NCI-H1436 treated with DMSO at 0.1 percent for 48 hours (cell line): ENCODE measurements at places on chromosomes 3 and 15.

GRCh38 chr3:89098173-89098572 is 9.2 kb upstream of the EPHA3 start:
- DNase-seq, result no peak

DNA sequence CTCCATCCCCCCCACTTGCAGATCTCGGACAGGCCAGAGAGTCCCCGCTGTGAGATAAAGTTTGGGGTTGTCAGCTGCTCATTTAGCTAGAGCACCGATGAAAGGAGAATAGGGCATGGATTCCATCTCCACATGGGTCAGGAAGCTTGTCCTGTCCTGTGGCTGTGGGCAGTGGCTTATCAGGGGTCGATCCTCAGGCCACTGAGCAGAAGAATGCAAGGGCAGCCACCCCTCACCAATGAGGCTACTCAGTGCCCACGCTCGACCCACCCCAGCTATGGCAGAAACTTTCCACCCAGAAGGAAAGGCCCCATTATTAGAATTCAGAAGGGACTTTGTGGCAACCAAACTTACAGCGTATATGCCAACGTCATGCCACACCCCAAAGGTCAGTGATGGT is 43.3 kb downstream of the CPN2 start:
- DNase-seq, result no peak

- no peak for DNase-seq
Observed at GRCh38 chr15:82146990-82147461, 101.2 kb upstream of the MEX3B start.

- DNase-seq, result no peak
Observed at GRCh38 chr3:141063831-141064230, 12.7 kb downstream of the SPSB4 start.

- no peak for DNase-seq
Observed at GRCh38 chr3:137770835-137771399, 6.8 kb downstream of the SOX14 start.

DNA sequence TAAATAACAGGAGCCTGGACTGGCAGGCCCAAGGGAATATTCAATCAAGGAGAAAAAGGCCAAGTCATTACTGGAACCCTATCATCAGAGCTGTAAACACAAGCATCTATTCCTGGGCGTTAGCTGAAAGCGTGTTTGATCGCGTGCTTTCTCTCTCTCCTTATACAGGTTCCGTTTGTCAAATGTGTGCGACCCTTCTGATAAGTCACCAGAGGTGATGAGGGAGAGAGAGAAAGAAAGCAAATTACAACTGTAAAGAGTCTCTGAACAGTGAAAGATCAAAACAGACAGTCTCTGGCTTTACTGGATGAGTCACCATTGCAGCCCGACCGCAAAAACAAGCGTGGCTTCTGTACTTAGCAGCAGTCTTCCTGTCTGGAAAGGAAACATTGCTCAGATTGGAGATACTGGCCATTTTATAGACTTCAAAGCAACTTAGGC is 39.5 kb upstream of the TPRG1 start:
- DNase-seq, result peak; percentile 36

- no peak for DNase-seq
Observed at GRCh38 chr3:49198611-49199230, 27.3 kb downstream of the KLHDC8B start.

GRCh38 chr15:26869628-26870027 is 2.8 kb downstream of the GABRA5 start:
- DNase-seq, result no peak

DNA sequence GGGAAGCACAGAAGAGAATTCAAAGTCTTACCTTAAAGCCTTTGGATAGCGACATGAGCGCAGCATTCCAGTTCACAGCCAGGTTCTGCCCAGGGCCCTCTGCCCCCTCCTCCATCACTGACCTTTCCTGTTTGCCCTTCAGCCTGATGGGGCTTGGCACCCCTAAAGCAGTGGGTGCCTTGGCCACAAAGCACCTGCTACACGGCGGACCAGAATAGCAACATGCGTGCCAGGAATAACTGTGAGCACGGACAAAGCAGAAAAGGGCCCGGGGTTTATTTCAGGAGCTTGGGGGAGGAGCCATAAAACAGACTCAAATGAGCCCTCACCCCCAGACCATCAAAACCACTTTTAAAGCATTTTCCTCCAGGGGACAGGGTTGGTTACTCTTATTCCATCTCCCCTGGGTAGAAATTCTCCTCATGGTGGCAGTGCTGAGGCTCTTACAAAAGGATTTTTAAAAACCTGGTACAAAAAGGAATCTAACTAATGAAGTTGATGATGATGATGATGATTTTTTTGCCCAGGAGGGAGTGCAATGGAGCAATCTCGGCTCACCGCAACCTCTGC is 135.4 kb downstream of the KLF13 start:
- DNase-seq, result no peak
